ENCODE measurements at places on chromosomes 11 and 22. TPM values are rescaled to one million over a fixed set of nuclear protein-coding genes. Genes with fewer than 3 reads are reported as not detected.

The TNRC6B gene
- 16.4 TPM for total RNA-seq

The TSSK2 gene
- not detected for total RNA-seq

The LYVE1 gene
- not detected for total RNA-seq

The ARHGAP8 gene
- 0.86 TPM for total RNA-seq

The SPON1 gene
- total RNA-seq: under 0.01 TPM

The GSC2 gene
- not detected for total RNA-seq

The ZNF280A gene
- not detected for total RNA-seq

The SLC17A6 gene
- not detected for total RNA-seq

The FAM111B gene
- 0.09 TPM for total RNA-seq

The UCP2 gene
- total RNA-seq: 1.9 TPM

The ALG8 gene
- 35.3 TPM for total RNA-seq

The FOSL1 gene
- total RNA-seq: 3.9 TPM

The PVALB gene
- total RNA-seq: not detected

The PHOX2A gene
- total RNA-seq: not detected

The TRAF6 gene
- total RNA-seq: 4.2 TPM

The KLHL35 gene
- 0.43 TPM for total RNA-seq

The OR51B5 gene
- total RNA-seq: 0.26 TPM

The DCHS1 gene
- total RNA-seq: 13.7 TPM

The DDX25 gene
- total RNA-seq: under 0.01 TPM

Measured in bronchial smooth muscle cell (primary cell).